WERI-Rb-1 (cell line): ENCODE measurements at places on chromosomes 11 and 22.

DNA sequence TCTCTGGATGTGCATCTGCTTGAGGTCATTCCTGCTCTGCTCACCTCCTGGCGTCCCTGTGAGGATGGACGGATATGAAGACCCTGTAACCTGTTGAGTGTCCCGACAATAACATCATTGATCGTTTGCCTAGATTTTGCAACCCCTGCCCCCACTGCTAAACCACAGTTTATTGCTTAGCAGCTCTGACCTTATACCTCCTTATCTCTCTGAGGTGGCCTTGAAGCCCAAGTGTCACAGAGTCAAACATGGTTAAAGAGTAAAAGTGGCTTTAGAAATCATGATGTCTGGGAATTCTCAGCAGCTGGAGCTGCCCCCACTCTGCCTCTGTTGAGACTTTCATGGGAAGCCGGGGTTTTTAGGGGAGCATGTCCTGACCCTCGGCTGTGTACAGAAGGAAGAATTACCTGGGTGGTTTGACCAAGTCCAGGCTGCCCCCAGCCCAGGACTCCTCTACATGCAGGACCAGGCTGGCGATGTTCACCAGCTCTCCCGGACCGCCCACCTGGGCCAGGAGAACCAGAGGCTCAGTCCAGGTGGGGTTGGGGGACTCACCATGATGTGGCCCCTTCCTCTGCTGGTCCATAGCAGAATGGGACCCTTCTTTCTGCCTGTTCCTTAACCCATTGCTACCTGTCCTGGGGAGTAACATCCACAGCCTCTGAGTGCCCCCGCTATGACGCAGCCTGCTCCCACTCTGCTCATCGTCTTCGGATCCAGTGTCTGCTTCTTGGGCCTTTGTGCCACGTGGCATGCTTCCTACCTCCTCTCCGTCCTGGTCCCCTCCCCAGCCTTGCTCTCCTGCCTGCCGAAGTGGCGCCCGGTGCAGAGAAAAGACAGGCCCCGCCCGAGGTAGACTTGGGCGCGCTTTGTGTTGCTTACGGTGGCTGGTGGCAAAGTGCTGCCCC, 33.4 kb upstream of the FTH1 start:
- no peak for DNase-seq

DNA sequence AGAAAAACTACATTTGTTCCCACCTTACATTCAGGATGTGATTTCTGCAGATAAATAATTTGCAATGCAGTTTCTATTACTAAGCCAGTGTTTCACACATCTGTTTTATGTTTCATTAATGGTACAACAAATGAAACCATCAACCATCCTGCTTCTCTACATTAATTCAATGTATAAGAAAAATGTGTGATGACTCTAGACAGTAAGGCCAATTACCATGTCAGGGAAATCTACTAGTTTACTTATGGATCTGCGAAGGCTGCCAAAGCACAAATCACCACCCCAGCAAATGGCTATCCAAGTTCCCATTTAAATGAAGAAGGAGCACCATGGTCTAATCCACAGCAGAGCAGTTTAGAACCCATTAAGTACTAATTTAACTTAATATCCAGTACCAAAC, 50.1 kb upstream of the NCAM1 start:
- no peak for DNase-seq

GRCh38 chr22:46433318-46433717, 97.8 kb downstream of the TRMU start:
- DNase-seq, result no peak

- no peak for DNase-seq
Measured at GRCh38 chr11:101840704-101841103, 74.1 kb upstream of the CEP126 start.

DNA sequence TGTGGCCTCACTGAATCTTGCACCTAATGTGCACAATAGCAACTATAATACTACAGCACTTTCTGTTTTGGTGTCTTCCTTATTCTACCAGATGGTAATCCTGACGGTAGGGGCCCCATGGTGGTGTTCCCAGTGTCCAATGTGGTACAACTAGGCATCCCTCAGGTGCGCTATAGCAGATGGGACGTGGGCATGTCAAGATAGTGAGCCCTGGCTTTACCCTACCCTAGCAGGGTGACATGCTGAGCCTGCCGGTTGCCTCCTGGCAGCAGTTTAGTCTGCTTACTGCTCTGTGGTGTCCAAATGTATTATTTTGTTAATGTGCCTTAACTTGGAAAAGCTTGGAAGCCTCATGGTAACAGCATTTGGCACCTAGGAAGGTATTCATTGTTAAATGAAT, 19.2 kb downstream of the ACO2 start:
- DNase-seq, result no peak

DNA sequence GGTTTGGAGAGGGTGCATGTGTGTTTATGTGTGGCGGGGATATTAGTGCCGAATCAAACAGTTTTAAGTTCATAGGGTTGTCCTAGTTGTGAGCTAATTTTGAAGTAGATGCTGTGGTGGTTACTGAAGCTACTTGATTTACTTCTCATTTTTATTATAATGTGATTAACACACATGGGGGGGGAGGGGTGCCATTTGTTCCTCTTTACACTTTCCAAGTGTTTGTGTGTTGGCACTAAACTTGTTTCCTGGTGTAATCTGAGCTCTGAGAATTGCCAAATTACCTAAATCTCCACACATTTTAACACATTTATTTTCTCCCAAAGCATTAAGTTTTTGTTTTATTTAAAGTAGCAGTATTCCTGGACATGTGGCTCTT, 60.1 kb downstream of the ZNRF3 start:
- DNase-seq, result no peak
